ENCODE measurements at places on chromosomes 5 and 9.

DNA sequence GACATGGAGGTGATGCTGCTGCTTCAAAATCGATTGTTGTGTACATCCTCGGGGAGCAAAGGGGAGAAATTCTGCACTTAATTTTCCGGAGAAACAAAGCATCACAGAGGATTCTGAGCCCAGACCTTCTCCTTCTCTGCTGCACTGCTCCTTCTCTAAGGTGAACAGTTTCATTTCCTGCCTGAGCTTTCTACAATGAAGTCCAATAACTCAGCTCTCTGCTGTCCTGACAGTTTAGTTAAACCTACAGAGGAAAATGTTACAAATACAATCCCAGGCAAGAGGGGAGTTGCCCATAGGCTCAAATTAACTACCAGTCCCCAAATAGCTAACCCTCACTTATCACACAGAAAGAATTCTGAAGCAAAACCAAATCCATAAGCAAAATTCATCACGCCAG, 206.3 kb downstream of the EFNA5 start:
- DNase-seq = no peak

- DNase-seq = no peak
Observed at GRCh38 chr9:12853051-12853450, 78.2 kb downstream of the LURAP1L start.

DNA sequence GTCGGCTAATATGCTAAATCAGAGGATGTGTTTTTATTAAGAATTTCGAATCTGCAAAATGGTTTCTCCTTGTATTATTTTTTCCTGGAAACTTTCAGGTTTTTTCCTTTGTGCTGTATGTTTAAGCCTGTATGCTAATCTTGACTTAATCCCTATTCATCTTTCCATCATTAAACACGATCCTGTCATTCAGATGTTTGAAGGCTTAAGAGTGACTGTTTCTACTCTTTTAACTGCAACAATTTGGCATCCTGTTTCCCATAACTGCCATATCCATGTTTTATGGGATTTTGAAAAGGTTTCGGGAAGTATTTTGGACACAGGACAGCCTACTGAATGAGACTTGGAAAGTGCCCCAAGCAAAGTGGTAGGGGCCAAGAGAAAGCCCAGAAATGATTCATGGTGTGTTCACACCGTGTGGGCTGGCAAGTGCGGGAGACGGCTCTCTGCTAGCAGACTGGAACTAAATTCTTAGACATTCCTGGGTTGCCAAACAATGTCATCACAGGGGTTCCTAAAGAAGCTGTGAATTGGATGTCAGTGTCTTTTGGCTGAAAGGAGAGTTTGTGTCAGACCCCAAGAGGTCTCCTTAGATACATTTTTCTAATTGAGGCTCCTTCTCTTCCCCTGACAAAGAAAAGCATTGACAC, 125.4 kb upstream of the ADAMTS16 start:
- DNase-seq = no peak

GRCh38 chr5:32319926-32320543, 7.3 kb upstream of the MTMR12 start:
- DNase-seq = no peak

DNA sequence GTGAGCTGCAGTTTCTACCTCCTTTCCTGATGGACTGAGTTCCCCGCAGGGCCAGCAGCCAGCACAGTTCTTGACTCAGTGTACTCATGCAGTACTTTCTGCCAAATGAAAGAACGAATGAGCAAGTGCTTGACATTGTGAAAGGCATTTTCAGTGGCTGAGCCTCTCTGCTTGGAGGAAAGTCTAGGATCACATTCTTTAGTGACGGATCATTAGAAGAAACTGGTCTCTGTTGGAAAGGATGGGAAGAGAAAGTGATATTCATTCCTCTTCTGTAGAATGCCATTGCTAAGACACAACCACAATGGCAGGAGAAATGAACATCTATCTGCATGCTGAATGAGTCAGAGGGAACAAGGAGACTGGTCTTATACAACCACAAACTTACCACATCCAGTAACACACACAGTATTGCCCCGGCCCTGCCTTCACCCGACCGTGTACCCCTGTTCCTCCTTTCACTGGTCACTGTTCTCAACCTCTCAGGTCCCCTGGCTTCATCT, 206.9 kb downstream of the CRB2 start:
- DNase-seq = no peak

GRCh38 chr9:87593359-87593980, 95.8 kb downstream of the DAPK1 start:
- no peak for DNase-seq

GRCh38 chr5:33319151-33319550, 121.6 kb upstream of the TARS1 start:
- DNase-seq = no peak

DNA sequence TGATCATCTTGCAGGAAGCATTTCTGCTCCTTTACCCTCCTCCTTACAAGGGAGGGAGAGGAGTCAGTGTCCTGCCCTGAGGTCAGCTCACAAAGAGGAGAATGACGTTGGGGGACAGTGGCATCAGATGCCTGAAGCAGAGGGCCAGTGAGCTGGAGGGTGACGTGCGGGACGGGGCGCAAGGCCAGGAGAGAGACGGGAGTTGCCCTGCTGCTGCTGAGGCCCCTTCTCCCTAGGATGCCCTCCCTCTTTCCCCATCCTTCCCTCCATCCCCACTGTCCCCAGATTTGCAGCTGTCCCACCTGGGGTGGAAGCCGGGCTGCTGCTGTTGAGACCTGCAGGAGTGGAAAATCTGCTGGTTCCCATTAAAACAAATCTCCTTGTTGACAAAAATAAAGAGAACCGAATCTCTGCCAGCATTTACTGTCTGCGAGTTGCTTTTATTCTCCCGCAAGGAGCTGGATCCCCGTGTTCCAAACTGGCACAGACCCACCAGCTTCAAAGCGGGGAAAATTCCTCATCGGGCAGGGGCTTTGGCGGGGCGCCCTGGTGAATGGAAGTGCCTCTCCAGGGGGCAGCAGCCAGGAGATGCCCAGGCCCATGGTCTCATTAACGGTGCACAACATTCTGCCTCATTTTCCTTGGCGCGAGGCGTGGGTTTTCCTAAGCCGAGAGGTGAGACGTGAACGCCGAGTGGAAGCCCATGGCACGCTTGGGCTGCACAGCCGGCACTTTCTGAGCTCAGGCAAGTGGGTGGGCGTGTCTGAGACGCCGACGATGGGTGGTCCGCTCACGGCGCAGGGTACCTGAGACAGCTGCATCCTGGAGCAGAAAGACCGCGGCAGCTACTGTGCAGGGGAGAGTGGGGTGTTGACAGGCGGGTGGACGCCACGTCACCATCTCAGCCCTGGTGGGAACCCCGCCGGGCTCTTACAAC, 13.9 kb upstream of the COL5A1 start:
- no peak for DNase-seq

DNA sequence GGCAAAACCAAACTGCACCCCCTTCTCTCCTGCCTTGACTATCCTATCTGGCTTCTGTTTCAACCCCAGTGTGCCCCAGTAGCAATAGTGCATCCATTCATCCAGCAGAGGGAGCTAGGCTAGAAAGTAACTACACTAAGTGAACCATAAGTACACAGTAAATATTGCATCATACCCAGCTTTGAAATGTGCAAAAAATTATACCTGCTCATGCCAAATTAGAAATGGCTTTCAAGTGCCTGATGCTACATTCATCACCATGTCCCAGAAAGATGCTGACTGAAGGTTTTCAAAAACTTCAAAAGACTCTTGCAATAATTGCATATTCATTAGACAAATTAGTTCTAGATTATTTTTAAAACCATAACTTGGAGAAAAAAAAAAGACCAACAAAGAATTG, 153.5 kb downstream of the PRELID2 start:
- no peak for DNase-seq

GRCh38 chr9:4050916-4051315, 249.0 kb downstream of the GLIS3 start:
- DNase-seq = no peak

GRCh38 chr5:127834094-127834531, 130.9 kb downstream of the CCDC192 start:
- DNase-seq = no peak

DNA sequence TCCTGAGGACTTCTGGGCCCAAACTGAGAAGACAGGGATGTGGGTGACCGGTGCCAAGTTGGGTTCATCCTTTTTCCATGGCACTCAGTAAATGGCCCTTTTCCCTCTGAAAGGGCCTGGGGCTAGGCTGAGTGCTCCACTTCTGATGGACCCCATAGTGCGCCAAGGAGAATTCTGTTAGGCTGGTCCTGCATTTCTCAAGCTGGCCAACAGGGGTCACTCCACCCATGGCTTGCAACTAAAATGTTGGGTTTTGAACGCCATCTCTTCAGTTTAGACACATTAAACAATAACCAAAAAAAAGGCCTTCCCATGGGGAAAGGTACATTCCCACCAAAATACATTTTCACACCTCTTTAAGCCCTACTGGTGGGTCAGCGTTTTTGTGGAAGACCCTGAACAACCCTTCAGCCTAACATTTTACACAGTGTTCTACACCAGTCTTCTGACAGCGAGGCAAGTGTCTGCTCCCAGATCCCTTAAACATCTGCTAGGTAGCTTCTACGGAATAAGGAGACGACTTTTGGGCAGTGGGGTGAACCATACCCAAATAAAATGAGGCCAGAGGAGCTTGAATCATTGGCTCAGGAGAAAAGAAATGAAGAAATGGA, 27.3 kb downstream of the CNTFR start:
- DNase-seq = no peak

- DNase-seq = no peak
Observed at GRCh38 chr5:83955916-83956315, 235.3 kb upstream of the HAPLN1 start.

- DNase-seq = no peak
Observed at GRCh38 chr9:88267283-88267682, 121.0 kb upstream of the SPIN1 start.

DNA sequence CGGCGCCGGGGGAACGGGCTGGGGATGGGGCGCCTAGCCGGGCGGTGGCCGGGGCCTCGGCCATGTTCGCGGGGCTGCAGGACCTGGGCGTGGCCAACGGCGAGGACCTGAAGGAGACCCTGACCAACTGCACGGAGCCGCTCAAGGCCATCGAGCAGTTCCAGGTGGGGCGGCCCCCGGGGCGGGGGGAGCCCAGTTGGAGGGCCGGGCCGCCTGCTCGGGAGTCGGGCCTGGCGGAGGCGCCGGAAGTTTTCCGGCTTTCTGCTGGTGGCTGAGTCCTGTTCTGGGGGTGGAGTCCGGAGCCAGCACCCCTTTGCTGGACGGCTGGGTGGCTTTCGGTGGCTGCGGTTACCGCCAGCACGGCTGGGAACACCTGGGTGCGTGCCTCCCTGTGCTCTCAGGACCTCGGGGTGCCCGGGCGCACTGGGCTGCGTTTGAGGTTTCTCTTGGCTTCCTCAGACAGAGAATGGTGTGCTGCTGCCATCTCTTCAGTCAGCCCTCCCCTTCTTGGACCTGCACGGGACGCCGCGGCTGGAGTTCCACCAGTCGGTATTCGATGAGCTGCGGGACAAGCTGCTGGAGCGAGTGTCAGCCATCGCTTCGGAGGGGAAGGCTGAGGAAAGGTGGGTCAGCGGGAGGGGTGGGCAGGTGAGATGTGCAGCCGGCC, 454 bp downstream of the NELFB start:
- DNase-seq = no peak

GRCh38 chr9:2158766-2159430, 143.8 kb downstream of the SMARCA2 start:
- DNase-seq = no peak

DNA sequence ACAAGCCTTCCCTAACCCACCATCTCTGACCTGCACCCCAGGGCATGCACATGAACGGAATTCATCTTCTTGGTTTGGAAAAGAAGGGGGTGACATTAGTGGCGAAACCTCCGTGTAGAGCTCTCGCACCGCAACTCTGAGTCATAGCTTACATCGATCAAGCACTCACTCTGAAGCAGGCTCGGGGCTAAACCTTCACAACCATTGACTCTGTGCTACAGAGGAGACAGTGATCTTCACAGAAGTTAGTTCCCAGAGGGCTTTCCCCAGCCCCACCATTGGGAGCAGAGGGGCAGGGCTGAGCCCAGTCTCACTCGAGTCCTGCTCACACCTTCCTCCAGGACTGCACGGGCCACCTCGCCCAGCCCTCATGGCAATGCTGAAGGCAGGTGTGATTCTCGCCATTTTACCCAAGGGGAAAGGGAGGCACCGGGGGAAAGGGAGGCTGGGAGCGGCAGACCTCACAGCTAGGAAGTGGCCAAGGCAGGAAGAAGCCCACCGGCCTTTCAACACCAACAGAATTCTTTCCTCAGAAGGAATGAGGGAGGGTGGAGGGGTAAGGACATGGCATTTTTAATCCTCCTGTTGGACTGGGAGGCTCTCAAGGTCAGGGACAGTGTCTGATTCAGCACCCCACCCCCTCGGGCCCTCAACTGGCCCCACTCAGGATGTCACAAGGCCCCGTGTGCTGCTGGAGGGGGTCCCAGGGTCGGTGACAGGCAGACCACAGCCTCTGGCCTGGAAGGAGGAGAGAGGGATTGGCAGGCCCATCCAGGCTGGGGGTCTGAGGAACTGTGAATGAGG, 25.9 kb upstream of the IL17B start:
- DNase-seq = no peak

- DNase-seq = no peak
Observed at GRCh38 chr5:139746691-139747582, 48.7 kb upstream of the PSD2 start.

DNA sequence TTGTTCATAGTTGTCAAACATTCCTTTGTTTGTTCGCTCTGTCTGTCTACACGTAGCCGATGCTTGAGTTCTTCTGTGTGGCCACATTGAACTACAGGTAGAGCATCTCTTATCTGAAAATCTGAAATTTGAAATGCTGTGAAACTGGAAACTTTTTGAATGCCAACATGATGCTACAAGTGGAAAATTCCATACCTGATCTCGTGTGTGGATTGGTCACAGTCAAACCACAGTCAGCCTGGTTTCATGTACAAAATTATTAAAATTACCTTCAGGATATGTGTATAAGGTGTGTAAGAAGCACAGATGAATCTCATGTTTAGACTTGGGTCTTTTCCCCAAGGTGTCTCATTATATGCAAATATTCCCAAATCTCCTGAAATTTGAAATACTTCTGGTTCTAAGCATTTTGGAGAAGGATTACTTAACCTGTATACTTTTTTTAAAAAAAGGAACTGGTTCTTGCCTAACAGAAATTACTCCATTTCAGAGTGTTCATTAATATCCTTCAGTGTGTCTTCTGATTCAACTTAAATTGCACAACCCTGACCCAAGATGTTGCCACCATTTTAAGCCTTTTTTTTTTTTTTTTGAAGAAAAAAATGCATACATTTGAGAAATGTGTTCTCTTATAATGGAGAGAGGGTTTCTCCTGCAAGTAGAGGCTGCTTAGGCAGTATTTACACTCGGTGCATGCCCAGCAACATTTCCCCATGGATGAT, 254.3 kb downstream of the MAST4 start:
- DNase-seq = no peak

GRCh38 chr5:125370461-125371205, 624.2 kb upstream of the ZNF608 start:
- DNase-seq = no peak

DNA sequence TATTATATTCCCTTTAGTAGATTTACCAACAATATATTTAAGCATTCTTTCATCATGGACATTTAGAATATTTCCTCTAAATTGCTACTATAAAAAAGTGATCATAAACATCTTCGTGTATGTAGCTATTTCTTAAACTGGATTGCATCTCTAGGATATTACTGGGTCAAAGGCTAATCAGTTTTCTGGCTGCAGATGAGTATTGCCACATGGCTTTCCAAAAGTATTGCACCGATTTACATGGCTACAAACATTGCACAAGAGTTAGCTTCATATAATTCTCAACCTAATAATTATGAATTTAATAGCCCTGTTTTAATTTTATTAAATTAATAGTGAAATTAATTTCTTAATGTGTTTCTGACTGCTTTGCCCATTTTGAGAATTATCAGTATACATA, 183.4 kb downstream of the DMRT2 start:
- DNase-seq = no peak

Measured in esophagus squamous epithelium (tissue), 5 donors.